ENCODE measurements at places on chromosomes 6 and 20.

DNA sequence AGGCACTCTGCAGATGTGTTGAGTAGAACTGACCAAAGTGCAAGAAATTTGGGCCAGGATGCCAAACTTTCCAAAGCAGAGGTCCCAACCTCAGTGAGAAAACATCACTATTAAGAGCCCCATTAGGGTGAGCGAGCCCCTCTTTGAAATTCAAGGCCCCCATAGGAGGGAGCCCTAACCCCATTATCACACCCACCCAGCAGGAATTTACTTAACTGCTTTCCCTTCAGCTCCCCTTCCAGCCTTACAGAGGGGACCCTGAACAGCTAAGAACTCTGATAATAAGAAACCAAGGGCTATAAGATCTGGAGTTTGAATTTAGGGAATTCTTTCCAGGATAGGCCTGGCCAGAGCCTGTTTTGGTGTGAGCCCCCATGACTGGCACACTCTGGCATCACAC, 130.6 kb downstream of the NFATC2 start:
- DNase-seq = no peak

DNA sequence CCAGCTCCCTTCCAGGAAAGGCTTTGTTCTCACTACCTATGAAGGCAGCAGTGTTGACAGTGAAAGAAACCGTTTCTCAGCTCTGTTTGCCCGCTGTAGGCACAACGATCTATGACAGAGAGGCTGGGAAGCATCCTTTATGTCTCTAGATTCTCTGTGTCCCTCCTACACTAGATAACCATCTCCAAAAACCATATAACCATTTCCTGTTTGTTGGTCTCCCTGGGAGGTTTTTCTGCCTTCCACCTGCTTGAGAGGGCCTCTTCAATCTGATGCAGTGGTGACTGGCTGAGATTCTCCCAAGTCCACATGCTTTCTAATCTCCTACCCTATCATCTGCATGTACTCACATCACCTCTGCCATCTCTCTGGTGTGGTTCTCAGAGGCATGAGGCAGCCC, 32.0 kb upstream of the TMEM217 start:
- DNase-seq = no peak

GRCh38 chr6:145073811-145074210, 661.5 kb downstream of the EPM2A start:
- no peak for DNase-seq

GRCh38 chr6:33050014-33050810, 23.2 kb downstream of the HLA-DPA1 start:
- DNase-seq = no peak

GRCh38 chr6:149134511-149134933, 183.0 kb upstream of the TAB2 start:
- DNase-seq = no peak

Measured in retinal pigment epithelial cell (primary cell).